Stimulated activated CD4-positive, alpha-beta T cell treated with anti-CD3 and anti-CD28 coated beads, Interleukin-15, amount 100 ng/mL, for 1 hour (primary cell): ENCODE measurements at places on chromosomes 16 and 17.

GRCh38 chr17:40945414-40945813 is 8.0 kb upstream of the KRT23 start:
- DNase-seq: no peak

DNA sequence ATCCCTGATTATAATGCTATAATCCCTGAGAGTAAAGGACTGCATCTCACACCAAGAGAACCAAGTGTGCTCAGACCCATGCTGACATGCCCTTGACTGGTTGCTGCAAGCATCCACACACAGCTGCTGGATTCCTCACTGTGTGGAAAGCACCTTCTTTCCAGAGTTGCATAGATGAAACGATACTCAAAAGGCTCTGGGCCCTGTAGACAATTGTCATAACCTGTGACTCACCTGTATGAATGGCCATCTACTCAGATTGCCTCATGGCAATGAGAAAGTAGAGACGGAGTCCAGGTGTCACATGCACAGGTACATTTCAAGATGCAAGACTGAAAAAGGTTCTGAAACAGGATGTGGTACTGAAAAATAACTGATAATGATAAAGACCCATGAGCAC is 58.1 kb downstream of the MPHOSPH6 start:
- DNase-seq: no peak

DNA sequence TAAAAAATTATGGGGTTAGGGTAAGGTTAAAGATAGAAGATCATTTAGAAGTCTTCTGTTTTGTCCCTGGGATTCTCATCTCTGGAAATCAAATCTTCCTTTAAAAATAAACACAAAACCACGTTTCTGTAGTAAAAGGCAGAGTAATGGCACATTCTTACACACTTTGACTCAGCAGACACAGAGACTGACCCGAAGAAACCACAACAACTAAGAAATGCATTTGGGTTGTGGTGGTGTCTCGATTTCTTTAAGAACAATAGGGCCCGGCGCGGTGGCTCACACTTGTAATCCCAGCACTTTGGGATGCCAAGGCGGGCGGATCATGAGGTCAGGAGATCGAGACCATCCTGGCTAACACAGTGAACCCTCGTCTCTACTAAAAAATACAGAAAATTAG is 54.9 kb upstream of the MYH10 start:
- DNase-seq: no peak

DNA sequence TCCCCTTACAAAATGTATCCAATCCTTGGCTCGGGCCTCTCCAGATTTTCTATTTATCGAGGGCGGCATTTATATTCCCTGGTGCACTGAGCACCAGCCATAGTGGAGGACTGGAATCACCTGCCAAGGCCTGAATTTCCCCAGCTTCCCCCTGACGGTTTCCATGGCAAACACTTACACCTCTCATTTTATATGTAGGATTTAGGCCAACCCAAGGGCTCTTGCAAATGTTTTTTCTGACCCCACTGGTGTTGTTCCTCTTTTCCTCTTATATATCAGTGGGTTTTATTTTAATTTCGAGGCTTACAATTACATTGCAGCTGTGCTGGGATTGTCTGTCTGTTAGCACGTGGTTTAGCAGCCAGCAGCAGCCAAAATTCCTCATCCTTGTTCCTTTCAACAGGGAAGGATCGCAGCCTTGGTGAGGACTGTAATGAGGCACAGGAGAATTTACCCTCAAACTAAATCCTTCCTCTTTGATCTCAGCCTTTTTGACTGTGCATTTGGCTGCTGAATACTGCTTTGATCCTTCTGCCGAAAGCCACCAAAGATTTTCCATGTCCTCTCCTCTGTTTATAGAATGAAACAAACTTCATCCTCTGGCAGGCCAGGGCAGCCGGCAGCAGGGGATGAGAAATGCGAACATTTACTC is 26.5 kb upstream of the CES5A start:
- no peak for DNase-seq

DNA sequence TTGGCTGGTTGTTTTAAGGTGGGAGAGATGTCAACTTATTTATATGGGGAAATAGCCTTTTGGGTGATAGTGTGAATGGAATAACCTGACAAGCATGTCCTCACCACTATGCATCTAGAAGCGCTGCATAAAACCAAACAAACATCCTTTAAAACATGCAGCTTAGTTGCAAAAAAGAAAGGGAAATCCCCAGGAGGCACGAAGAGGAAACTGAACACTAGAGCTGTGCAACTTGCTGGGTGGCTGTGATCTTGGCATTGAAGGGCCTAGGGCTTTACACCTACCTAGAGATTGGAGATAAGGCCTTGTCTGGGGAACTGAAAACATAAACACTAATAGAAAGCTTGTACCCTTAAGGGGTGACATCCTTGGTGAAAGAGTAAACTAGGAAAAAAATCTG is 7.3 kb downstream of the C16orf54 start:
- no peak for DNase-seq

DNA sequence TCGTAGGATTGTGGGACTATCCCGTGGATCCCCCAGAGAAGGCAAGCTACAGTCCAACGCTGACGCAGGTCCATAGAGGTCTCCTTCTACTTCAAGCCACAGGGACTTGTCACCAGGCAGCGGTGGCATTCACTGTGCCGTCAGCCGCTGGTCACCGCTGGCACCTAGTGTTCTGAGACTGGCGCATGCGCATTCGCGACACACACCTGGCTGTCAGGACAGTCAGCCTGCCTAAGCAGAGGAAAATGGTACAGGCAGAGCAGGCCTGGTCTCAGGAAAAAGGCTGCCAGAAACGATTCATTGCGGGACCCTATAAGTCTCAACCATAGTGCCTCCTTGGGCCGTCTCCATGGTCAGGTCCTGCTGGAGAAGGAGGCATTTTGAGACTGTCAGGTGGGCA is 138.0 kb upstream of the WSB1 start:
- no peak for DNase-seq

DNA sequence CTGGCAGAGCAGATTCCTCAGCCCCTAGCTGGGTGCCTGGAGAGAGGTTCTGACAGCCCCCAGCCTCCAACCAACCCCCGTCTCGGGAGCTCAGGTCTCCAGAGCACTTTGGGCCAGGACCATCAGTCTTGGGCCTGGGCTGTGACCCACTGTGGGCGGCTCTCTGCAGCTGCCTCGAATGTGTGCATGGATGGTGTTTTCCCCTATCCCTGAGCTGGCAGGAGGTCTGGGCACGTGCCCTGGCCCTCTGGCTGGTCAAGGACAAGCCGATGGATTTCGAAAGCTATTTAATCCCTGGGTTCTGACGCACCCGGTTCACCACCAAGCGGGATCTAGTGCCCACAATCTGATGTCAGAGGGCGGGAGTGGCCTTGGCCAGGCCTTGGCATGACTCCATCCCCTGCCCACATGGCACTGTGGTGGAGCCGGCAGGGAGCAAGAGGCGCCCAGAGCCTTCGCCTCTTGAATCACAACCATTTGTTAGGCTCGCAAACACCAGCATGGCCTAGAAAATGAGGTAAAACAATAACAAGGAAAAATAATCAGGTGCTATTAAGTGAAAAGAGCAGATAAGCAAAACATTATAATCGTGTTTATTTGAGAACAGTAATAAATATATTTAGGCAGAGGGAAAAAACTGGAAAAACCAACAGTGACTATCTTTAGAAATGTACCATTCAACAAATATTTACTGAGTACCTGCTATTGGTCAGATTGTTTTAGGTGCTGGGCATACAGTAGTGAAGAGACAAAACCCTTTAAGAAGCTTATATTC is 69.3 kb upstream of the TOB1 start:
- no peak for DNase-seq

DNA sequence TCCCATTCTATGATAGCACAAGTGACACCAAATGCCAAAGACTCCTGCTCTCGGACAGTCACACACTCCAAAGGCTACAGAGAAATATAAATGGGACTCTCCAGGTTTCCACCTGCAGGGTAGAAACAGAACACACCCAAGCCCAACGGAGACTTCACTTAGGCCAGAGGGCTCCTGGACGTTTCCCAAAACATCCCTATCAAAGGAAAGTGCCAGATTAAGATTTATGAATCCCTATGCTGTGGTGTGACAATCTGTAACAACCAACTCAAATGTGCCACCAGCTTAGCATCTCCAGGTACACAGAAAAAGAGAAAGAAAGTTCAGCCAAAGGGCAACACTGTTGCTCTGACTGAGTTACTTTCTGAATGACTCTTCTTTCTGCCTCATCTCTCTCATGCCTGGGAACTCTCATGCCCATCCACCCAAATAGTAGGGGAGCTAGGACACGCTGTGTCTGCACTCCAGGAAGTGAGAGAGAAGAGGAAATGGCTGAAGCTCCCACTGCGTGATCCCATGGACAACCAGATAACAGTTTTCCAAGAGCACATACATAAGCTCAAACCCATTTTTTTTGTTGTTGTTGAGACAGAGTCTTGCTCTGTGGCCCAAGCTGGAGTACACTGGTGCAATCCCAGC is 49.7 kb downstream of the SMG6 start:
- no peak for DNase-seq

GRCh38 chr16:23356941-23357340 is 54.8 kb downstream of the SCNN1B start:
- DNase-seq: no peak

DNA sequence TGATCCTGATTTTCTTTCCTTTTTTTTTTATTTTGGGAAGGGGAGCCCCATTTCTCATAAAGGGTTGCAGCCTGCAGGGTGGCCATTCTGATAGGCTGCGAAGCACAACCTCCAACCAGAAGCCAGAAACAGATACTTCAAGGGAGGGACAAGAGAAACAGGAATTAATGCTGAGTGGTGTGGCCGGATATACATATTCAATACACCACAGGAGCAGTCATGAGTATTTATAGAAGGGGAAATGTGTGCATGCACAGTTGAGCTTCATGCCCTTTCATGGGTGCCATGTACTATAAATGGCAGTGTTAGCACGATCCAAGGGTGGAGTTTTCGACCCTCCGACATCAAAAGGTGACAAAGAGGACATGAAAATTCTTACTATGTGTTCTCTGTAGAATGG is 320.8 kb downstream of the CBLN1 start:
- no peak for DNase-seq

DNA sequence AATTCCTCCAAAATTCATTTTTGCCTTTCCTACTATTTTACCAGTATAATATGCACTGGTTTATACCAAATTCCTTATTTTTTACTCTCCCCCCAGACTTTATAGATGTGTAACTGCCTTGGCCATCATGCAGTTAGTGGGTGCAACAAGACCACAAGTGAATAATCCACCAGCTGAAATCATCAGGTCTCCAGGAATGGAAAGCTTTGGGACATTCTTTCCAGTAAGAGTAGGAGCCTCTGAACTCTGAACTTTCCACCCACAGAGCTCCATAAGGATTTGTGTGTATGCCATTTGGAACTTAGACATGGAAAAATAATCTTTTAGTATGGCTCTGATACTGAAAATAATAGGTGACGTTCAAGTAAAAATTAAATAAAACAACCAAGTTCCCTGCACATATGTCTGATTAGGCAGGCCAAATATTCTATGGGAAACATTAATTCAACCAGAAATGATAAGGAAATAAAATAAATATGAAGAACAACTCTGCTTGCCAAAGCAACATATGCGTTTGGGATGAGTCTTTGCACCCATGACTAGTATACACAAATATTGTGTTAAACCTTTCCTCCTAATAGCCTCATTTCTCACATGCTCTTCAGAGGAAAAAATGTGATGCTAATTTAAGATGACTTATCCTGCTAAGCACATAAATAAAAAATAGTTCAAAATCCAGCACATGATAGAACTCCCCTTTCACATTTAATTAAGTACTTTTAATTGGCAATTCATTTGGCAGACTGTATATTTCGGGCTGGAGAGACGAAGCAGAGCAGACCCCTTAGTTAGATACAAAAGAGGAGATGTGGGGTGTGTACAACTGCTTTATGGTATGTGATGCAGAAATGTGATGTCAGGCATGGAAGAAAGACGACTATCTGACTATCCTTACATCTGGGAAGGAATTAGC is 11.6 kb upstream of the LYRM9 start:
- DNase-seq: no peak

DNA sequence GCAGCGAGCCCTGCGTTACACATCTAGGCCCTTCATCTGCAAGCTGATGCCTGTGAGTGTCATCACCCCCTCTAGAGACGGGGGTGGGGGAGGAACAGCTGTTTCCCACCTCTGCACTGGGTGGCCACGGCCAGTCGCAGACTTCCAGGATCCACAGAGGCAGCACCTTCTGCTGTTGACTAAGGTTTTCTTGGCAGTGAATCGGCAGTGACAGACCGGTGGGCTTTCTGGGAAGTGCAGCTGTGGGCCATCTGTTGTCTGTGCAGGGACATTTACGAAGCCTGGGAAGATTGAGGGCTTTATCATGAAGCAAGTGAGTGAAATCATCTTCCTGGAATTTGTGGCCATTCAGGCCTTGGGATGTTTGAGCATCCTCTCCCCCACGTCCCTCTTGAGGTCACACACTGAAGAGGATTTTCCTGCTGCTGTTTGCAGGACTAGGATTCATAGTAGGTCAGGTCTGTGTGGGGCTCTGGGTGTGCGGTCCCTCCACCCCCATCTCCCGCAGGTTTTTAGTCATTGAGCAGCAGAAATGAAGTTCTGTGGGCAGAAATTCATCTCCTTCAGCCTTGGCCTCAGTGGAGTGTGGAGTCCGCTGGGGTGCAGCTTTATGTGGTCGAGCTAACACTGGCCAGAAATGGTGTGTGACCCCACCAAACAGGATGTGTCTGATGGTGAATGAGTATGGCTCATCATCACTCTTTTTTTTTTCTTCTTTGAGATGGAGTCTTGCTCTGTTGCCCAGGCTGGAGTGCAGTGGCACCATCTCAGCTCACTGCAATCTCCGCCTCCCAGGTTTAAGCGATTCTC is 12.0 kb downstream of the PGS1 start:
- no peak for DNase-seq

DNA sequence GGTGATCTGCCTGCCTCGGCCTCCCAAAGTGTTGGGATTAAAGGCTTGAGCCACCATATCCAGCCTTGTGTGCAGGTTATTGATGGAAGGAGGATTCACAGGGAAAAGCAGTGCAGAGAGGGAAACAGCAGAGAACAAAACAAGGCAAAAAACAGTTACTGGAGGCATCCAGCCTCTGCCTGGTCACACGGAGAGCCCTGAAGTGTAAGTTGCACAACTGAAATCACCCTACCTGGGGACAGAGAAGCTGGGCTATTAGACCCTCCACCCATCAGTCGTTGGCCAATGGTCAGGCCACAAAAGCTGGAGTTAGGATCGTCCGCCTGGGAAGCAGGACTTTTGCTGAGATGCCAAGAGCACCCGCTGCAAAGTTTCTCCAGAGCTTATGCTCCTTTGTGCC is 57.9 kb upstream of the BCO1 start:
- DNase-seq: no peak

GRCh38 chr17:36731811-36732210 is 130.4 kb downstream of the MRM1 start:
- DNase-seq: no peak

DNA sequence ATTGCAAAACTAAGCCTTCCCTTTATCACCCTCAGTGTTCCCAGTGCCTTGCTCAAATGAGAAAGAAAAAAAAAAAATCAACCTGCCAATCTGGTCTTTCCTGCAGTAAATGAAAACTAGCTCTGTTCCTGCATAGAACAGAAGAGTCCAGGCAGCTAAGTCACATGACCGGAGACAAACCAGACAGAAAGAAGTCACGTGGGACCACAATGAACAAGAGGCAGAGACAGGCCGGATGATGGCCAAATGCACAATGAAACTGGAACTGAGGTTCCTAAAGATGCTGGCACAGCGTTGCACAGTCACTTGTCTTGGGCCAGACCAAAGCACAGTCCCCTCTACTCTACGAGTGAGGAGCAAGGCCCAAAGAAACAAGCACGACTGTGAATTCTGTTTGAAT is 172.5 kb downstream of the GRIN2A start:
- DNase-seq: no peak
